GM23248 (cell line): ENCODE measurements at places on chromosomes 11 and 22. TPM values are rescaled to one million over a fixed set of nuclear protein-coding genes. Genes with fewer than 3 reads are reported as not detected.
A peak's percentile ranks its signal among the peaks of the same experiment; 100 is the strongest.

GRCh38 chr22:21673534-21674321 is 7.9 kb downstream of the PPIL2 start:
- DNase-seq: no peak

GRCh38 chr22:45512363-45512762 is 9.7 kb downstream of the FBLN1 start:
- no peak for DNase-seq

DNA sequence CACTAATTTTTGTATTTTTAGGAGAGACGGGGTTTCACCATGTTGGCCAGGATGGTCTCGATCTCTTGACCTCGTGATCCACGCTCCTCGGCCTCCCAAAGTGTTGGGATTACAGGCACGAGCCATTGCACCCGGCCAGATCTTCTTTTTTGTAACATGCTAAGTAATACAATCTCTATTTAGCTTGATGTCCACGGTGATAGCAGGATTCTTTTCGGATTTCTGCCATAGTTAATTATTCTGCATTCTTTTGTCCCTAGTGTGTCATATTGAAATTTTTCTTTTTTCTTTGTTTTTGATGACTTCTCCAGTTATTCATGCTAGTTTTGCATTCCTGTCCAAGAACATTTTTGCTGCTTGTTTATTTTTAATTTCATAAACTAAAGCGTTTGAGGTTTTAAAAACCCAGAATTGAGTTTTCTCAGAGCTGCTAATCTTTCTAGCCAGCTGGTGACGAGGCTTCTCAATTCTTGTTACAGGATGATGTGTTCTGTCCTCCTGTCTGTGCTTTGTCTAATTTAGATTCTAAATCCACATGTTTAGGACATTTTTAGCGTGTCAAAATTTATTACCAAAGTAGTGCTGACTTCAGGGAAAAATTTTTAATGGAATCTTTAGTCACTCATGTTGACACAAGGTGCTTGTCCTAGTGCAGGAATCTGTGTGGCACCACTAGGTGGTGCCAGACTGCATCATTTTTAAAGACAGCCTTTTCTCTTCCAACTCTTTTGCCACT is 21.8 kb downstream of the NF2 start:
- peak; percentile 88 for DNase-seq

MFRP gene
- total RNA-seq: 0.13 TPM in 1 of 2 replicates, not detected in the other

RDX gene
- 68.3 and 69.5 TPM in 2 replicates for total RNA-seq

TCN1 gene
- not detected in 2 replicates for total RNA-seq
